ENCODE measurements at places on chromosomes 2 and 18.

DNA sequence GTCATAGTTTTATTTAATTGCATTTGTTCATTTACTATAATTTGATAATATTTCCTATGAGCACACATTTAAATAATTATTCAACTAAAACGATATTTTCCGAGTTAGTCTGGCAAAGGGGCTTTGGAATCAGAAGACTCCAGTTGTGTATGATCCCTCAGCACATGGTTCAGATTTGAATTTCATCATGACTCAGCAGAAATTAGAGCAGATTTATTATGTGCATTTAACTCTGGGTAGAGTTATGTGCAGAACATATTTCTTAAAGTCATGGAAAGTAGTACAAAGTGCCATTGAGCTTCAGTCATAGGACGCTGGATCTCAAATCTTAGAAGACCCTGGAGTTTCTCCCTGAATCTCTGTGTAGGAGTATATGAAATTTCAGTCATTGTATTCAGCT is 106.7 kb downstream of the ADCYAP1 start:
- no peak for DNase-seq

- DNase-seq = no peak
Measured at GRCh38 chr2:156601855-156602551, 165.8 kb downstream of the GPD2 start.

GRCh38 chr2:197239434-197239833 is 71.1 kb downstream of the ANKRD44 start:
- no peak for DNase-seq

GRCh38 chr18:22102953-22103646 is 66.3 kb upstream of the GATA6 start:
- DNase-seq = no peak

DNA sequence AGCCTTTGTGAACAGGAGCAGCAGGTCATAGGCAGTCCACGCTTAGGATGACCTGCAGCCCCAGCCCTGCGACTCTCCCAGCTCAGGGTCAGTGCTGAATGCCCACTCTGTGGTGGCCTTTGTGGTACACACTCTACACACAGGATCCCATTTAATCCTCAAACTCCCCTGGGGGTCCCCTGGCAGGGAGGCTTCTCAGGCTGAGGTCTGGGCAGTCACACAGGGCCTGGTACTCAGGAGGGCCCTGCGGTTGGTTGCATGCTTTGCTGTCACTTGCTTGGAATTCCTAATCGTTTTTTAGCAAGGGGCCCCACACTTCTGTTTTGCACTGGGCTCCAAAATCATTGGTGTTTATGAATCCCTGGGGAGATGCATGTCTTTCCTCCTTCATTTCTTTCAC is 113.0 kb downstream of the EML6 start:
- no peak for DNase-seq

DNA sequence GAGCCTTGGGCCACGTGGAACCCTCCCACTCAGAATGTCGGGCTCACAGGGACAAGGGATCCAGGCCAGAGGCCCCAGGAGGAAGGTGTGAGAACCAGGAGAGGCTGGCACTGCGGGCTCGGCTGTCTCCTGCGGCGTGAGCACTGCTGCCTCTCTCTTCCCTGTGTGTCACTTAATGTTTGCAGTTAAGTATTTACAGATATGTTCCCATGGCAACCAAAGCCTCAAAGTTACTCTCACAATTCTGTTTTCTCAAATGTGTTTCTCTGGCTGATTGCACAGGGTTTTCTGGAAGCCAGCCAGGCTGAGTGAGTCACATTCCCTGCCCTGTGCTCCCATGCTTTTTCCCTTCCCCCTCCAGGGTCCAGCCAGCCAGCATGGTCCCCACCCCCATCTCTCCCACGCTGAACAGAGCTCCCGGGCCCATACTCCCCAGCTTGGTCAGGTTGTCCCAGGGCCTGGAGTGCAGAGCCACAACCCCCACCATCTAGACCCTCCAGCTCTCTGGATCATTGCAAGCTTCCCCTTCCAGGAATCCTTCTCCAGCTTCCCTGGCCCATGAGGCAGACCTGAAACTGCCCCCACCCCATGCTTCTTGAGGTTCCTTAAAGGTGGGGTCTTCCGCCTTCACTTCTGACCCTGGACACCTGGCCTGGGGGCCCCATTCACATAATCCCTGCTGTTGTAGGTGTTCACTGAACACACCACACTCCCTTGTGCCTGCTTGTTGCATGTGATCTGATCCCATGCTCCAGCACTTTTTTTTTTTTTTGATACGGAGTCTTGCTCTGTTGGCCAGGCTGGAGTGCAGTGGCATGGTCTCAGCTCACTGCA is 265.9 kb downstream of the CELF4 start:
- DNase-seq = no peak

DNA sequence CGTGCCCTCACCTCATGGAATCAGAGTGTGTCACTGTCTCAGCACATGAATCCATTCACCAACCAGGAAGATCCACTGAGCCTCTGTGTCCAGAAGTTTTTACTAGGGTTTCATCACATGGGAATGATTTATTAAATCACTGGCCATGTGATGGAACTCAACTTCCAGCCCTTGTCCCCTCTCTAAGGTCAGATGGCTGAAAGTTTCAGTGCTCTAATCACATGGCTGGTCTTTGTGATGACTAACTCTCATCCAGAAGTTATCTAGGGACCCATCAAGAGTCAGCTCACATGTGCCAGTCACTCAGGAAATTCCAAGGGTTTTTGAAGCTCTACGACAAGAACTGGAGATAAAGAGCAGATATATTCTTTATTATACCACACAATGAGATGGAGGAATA is 140.5 kb upstream of the GYPC start:
- DNase-seq = no peak

DNA sequence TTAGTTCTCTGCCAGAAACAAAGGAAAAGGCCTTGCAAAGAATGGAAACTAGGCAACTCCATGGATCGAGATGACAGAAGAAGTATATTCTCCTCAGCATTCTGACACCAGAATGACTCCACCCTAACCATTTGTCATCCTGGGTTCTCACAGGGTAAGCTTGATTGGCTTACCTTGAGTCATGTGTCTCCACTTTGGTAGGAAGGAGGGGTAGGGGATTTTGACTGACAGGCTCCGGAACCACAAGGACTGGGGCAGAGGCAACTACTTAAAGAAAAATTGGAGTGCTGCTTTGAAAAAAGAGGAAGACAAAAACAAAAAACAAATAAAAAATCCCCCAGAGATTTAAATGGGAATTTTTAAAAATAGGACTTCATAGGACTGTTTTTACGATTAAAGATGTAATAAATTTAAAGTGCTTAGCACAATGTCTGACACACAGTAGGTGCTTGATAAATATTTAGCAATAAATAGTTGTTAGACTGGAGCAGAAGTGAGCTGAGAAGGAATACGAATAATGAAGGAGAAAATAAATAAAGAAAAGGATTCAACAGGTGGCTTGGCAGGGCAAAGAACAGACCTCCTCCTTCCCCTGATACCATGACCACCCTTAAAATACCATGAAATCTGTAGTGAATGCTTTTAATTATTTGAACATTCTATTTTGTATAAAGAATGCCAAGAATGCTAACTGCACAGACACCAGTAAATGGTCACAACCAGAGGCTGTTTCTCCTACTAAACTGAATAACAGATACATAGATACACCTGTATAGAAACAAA is 230.2 kb downstream of the CDCA7 start:
- no peak for DNase-seq

GRCh38 chr2:130393318-130393910 is 37.6 kb downstream of the PTPN18 start:
- no peak for DNase-seq

DNA sequence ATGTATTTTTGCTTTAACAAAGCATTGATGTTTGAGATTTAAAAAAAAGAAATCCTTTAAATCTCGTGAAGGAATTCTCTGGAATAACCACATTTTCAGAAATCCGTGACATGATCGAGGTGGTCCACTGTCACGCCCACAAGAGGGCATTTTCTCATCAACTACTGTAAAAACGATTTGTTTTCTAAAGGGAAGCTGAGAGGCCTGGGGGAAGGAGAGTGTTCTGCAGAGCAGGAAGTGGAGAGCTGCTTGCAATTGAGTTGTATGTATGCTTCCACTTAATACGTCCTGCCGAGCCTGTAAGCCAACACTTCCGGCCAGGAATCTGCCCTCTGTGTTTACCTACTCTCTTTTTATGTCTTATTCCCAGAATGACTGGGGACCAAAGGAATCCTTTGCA is 19.4 kb downstream of the KLHL29 start:
- no peak for DNase-seq

GRCh38 chr2:126890551-126891450 is 7.9 kb upstream of the TEX51 start:
- no peak for DNase-seq

GRCh38 chr2:48251437-48252148 is 278.4 kb upstream of the STON1 start:
- no peak for DNase-seq

- no peak for DNase-seq
Measured at GRCh38 chr2:118539290-118539689, 308.2 kb downstream of the EN1 start.

DNA sequence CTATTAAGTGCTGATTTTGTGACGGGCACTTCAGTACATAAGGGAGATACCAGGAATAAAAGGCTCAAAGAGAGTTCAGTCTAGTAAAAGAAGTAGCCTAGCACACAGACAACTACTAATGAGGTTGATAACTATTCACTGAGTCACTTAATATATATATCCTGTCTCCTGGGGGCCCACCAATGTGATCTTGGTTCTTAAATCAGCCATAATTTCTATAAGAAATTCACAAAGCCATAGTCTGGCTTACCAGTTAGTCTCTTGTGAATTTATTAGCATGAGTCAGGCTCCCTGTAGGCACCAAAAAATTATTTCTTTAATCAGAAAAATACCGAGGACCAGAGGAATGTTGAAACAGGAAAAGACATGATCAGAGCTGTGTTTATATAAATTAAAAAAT is 10.4 kb downstream of the KCNE4 start:
- no peak for DNase-seq

GRCh38 chr2:65214361-65214760 is 13.3 kb upstream of the ACTR2 start:
- DNase-seq = no peak

DNA sequence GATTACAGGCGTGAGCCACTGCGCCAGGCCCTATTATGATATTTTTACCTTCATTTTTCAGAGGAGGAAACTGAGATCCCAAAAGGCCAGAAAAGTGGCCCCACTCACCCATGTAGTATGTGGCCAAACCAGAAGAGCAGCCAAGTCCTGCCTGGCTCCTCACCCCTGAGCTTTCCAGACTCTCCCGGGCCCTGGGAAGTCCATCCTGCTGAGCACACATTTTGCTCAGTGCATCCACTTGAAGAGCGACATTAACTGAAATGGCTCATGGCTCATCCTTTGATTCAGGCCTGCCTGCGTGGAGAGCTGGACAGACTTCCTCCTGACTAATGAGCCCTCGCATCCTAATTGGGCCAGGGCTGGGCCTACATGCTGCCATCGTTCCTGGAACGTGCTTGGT is 9.5 kb upstream of the NGEF start:
- no peak for DNase-seq

- no peak for DNase-seq
Measured at GRCh38 chr18:58314284-58314683, 270.3 kb downstream of the NEDD4L start.

GRCh38 chr18:79507546-79508480 is 112.1 kb downstream of the NFATC1 start:
- no peak for DNase-seq

DNA sequence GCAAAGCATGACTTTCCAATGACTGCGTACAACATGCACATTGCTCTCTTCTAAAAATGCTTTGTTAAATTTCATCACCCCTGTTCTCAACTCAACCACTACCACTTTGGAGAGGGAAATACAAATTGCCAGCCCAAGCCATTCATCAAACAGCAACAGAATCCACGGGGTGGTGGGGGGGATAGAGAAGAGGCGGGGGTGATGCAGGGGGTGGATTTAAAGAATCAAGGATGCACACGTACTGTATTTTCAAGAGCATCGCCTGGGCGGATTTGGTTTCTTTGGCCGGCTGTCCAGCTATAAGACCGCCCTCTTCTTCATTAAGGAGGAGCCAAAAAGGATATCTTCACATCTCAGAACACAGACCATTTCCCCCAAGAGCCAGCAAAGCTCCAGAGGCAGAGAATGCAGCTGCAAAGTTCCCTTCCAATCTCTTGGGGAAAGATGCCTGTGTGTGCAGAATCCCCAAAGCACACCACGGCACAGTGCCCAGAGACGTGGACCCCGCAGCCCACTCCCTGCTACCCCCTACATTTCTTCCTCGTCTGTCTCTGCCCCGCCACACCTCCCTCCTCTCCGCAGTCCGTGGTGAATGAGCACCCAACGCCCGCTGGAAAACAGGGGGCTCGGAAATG is 977 bp downstream of the SLC8A1 start:
- no peak for DNase-seq

DNA sequence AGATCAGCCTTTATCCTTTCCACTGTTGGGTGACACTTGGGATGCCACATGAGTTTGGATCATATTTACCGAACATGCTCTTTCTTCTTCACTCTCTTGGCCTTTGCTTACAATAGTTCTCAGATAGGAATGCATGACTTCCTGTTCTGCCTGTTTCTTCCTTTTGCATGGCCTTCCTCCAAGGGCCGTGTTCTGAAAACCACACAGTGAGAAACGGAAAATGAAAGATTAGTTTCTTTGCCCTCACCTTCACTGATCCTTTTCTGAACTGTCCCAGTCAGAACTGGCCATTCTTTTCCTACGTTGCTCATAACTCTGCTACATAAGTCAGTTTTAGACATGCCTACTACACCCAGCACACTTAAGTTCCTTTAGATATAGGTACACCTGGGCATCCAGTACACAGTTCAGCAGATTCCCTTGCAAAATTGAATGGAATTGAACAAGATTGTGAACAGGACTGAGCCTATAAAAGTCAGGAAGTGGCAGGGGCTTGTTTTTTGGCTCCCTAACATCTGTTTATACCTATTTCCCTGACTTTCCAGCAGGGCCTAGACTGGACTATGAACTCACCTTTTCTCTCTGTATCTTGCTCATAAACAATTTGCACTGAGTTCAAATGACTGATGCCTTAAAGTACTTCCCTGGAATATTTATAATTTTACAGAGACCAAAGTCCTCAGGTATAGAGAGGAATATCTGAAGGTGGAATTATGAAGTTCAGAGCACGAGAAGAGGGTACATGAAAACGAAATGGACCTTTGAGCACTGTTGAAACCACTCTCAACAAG is 186.4 kb upstream of the ST6GAL2 start:
- DNase-seq = no peak

DNA sequence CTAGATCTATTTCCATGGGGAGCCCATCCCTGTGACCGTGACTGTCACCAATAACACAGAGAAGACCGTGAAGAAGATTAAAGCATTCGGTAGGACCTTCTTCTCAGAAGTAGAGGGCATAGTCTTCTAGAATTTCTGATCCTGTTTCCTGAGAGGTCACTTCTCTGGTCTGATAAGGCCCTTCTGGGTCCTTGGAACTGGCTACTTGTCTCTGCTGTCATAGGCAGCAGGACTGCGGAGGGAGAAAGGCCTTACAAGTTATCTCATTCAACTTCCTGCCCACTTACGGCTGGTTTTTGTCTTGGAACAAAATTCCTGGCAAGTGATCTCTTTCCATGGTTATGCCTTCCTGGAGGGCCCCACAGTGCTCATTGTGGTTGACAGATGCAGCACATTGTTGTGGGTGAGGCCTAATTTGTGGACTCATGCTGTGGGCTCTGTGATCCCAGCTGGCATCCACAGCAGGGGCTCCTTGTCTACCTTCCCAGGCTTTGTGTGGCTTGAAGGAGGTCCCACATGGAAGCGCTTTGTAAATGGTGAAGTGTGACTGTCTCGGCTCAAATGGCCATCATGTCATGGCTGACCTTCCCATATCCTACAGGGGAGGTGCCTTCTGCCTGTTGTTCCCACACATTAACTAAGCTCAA is 22.0 kb downstream of the SAG start:
- DNase-seq = no peak

- DNase-seq = no peak
Measured at GRCh38 chr18:59357928-59358327, 1.1 kb downstream of the LMAN1 start.
